HT1080 (cell line): ENCODE measurements at places on chromosomes 11 and 22. TPM values are rescaled to one million over a fixed set of nuclear protein-coding genes. Genes with fewer than 3 reads are reported as not detected.

Gene CYTH4
- 0.33 and 2.6 TPM in 2 replicates for total RNA-seq

Gene RHOD
- not detected in 2 replicates for total RNA-seq

Gene SLC22A8
- total RNA-seq = not detected in 2 replicates

Gene ZNF143
- total RNA-seq = 22.6 and 31.6 TPM in 2 replicates

Gene C11orf21
- 0.34 TPM in 1 of 2 replicates, not detected in the other for total RNA-seq

Gene B3GAT1
- total RNA-seq = 0.23 and 0.45 TPM in 2 replicates

Gene GLYAT
- total RNA-seq = not detected in 2 replicates

Gene ELMOD1
- total RNA-seq = 2.3 and 3.4 TPM in 2 replicates

- DNase-seq = no peak
These were observed 2.6 kb upstream of the CNIH2 start for GRCh38 chr11:66275396-66275795.

DNA sequence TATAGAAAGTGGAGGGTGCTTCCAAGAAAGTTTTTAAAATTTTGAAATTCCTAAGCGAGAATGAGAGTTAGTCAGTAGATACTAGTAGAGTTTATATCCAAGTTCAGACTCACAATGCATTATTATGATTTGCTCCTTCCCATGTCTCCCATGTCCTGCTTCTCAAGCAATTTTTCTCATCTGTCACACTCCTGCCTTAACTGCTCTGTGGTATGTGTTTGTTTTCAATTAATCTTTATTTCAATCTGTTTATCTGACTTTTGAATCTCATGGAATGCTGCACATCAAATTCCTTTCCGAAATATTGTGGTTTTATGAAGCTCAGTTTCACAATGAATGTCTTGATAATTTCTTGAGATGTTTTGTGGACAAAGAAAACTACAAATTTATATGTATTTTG is 18.1 kb downstream of the THY1 start:
- no peak for DNase-seq

- no peak for DNase-seq
These were observed 21.1 kb upstream of the KLHL35 start for GRCh38 chr11:75453916-75454655.

DNA sequence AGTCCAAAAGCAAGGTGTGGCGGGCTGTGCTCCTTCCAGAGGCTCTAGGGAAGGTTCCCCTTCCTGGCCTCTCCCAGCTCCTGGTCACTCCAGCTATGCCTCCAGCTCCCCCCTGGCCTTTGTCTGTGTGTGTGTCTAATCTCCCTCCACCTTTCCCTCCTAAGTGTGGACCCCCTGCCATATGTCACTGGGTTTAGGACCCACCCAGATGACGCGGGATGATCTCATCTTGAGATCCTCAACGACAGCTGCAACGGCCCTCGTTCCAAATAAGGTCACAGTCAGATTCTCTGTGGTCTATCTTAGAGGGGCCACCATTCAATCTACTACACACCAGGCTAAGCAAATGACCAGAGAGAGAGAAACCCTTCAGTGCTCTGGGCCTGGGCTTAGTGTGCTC is 107.9 kb downstream of the ARHGAP8 start:
- no peak for DNase-seq

GRCh38 chr11:120842195-120842594 is 181.7 kb upstream of the TBCEL start:
- peak; percentile 42 for DNase-seq

- DNase-seq = no peak
These were observed 538.1 kb downstream of the MIAT start for GRCh38 chr22:27195494-27195893.

DNA sequence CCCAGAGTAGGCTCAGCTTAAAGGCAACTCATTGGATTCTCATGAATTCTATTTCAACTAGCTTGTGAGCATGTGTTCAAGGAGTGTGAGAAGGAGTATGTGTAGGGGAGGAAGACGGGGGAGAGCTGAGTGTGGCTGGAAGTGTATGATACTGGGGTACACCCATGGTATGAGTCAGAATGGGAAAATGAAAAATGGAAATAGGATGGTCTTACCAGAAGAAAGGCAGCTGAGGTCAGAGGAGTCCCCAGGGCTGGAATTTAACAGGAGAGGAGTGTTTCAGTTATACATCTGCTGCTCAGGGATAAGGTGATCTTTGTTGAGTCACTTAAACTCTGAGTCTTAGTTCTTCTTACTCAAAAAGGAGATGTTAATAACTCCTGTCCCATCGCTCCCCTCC is 6.7 kb upstream of the ADAMTS15 start:
- no peak for DNase-seq

DNA sequence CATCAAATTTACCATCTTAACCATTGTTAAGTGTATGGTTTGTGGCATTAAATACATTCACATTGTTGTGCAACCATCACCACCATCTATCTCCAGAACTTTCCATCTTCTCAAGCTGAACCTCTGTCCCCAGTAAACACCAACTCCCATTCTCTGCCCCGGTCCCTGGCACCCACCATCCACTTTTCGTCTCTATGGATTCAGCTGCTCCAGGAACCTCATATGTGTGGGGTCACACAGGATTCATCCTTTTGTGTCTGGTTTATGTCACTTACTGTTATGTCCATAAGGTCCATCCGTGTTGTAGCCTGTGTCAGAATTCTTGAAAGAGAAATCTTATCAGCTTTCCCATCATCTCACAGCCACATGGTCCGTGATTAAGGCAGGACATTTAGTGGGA is 16.3 kb downstream of the TSPAN32 start:
- no peak for DNase-seq

DNA sequence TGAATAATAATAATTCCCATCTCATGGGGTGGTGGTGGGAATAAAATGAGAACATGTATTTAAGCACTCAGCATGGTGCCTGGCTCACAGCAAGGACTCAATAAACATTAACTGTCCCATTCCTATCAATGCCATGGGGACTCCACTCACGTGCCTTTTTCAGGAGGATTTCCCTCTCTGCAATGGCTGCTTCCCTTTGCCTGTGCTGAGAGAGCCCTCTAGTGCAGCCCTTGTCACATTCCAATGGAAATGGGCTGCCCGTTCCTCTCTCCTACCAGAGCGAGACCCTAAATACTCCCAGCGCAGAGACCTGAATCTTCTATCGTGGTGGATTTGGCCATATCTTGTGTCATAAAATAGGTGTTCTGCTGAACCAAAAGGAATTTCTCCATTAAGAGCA is 621.5 kb upstream of the B3GAT1 start:
- DNase-seq = no peak

GRCh38 chr22:50467341-50467740 is 7.5 kb downstream of the SBF1 start:
- no peak for DNase-seq

DNA sequence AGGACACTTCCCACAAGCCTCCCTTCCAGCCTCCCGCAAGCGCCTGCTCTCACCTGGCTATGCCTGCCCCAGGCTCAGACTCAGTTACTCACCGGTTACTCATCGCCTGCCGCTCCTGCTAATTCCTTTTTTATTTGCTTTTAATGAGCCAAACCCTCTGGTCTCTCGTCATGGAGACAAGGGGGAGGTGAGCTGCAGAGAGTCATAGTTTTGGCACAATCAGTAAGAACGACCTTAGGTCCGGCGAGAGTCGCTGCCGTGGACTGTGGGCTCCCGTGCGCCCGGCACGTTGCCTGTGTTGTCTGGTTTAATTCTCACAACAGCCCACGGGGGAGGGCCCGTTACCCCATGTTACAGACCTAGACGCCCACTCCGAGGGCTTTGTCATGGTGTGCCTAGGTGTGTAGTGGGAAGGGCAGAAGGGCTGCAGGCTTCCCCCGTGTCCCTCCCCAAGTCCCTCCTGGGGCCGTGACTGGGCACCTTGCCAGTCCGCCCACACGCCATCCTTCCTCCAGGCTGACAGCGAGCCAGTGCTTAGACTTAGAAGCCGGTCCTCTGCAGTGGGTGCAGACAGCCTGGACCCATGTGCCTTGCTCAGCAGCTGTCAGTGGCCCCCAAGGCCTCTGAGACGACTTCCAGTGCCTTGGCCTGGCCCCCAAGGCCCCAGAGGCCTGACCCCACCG is 42.2 kb downstream of the WNT7B start:
- peak; percentile 96 for DNase-seq
